ENCODE measurements at places on chromosomes 4 and X. TPM values are rescaled to one million over a fixed set of nuclear protein-coding genes. Genes with fewer than 3 reads are reported as not detected.

GRCh38 chr4:156516698-156517097 lies 454.9 kb downstream of the PDGFC start:
- DNase-seq = no peak

RBPJ gene
- 117 TPM for total RNA-seq

DNA sequence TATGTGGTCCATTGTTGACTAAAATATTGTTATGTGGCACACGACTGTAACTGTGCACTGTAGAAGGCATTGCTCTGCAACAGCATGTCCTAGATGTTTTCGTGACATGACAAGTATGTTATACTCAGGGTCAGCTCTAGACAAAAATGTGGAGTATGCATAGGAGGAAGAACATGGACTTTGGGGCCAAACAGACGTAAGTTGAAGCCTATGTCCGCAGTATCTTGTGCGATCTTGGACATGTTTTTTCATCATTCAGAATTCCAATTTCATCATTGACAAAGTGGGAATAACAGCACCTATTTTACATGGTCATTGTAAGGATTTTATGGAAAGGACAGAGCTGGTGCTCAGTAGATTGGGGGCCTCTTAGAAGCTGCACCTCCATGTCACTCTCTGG lies 27.7 kb upstream of the PROM1 start:
- no peak for DNase-seq

- DNase-seq = no peak
Measured at GRCh38 chr4:81198609-81199008, 16.4 kb downstream of the PRKG2 start.

DNA sequence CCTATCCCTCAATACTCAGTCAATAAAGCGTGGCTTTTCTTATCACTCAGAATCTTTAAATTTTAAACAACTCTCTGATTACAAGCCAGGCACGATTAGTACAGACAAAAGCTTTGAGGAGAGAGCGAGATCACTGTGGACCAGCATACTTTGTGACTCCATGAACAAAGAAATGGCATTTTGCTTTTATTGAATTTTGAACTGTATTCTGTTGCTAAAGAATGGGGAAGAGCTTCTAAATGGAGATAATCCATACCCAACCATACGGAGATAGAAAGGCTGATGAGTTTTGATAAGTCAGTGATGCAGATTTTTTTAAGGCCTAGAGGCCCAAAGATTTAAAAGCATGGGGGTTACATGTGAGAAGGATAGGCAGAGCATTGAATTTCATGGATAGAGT lies 259.1 kb downstream of the DACH2 start:
- no peak for DNase-seq

- DNase-seq = no peak
Measured at GRCh38 chrX:13476384-13476783, 93.0 kb upstream of the EGFL6 start.

PGAM4 gene
- total RNA-seq = not detected

DNA sequence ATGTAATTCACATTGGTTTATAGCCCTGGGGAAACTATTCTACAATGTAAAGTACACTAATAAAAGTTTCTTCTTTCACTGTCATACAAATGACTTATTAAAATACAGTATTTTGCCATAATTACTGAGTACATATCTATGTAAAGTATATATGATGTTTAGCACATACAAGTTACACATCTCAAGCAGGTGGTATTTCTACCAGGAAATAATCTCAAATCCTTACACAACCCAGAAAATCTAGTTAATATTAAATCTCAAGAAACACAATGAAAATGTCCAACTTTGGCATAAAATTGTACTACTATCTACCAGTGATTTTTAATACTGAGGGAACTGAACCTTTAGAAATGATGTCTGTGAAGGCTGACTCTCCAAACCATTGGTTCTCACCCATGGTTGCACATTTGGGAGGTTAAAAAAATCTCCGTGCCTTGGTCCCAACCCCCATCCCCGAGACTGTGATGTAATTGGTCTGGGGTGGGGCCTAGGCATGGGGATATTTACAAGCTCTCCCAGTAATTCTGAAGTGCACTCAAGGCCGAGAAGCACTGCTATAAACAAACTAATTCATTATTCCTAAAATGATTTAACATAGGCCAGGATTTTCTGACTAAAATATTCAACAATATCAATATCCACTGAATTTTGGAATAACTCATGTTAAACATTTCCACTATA lies 27.6 kb downstream of the MAP3K15 start:
- no peak for DNase-seq

DNA sequence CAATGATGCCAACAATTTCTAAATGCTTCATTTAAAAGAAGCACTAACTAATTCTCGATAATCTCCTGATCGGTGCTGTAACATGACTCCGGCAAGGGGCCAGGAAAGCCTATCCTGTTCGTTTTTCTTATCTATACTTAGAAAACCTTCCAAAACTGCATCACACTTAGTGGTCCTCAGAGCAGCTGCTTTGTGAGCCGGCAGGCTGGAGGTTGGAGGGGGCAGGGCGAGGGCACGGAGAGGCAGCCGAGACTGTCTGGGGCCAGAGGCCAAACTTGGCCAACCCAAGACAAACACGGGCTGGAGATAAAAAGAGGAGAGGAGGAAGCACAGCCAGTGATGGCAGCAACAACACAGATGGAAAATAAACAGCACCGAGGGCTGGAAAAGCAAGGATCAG lies 455.7 kb downstream of the BCOR start:
- no peak for DNase-seq

Data from sciatic nerve (tissue), 2 donors.